Sigmoid colon (tissue), 7 donors: ENCODE measurements at places on chromosomes 2 and 18. TPM values are rescaled to one million over a fixed set of nuclear protein-coding genes. Genes with fewer than 3 reads are reported as not detected.

GRCh38 chr2:239035361-239035814 lies 187.5 kb downstream of the TWIST2 start:
- no peak overlapping the region for H3K27ac ChIP-seq
- H3K27me3 ChIP-seq: no peaks in the 10 kb centered on the region
- peak; percentile 76 for DNase-seq
- no peaks in the 10 kb centered on the region for H3K4me1 ChIP-seq

- H3K36me3 ChIP-seq: no peaks in the 10 kb centered on the region
- H3K4me3 ChIP-seq: no peak overlapping the region
- no peaks in the 10 kb centered on the region for H3K4me1 ChIP-seq
- DNase-seq: no peak
- H3K27me3 ChIP-seq: no peaks in the 10 kb centered on the region
- no peak overlapping the region for H3K27ac ChIP-seq
Measured at GRCh38 chr2:165369131-165369897, 100.2 kb upstream of the CSRNP3 start.

- no peak for DNase-seq
- no peak overlapping the region for H3K4me3 ChIP-seq
- no peak overlapping the region for H3K27ac ChIP-seq
- no peaks in the 10 kb centered on the region for H3K27me3 ChIP-seq
- H3K4me1 ChIP-seq: no peaks in the 10 kb centered on the region
- H3K36me3 ChIP-seq: no peaks in the 10 kb centered on the region
Measured at GRCh38 chr18:23972453-23972852, 42.1 kb upstream of the TTC39C start.

DNA sequence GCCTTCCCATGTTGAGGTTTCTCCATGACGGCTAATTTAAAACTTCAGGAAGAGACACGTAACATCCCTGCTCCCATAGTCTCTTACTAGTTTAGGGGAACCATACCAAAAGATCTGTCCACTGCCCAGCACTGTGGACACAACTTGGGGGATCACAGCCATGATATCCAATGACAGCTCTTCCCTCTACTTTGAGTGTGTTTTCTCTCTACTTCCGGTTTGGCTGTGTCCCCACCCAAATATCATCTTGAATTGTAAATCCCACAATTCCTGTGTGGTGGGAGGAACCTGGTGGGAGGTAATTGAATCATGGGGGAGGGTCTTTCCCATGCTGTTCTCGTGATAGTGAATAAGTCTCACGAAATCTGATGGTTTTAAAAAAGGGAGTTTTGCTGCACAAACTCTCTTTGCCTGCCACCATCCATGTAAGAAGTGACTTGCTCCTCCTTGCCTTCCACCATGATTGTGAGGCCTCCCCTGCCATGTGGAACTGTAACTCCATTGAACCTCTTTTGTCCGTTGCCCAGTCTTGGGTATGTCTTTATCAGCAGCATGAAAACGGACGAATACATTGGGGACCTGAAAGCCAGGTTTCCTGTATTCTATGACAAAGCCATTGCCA lies 1.6 kb upstream of the MGAT4A start:
- no peaks in the 10 kb centered on the region for H3K27me3 ChIP-seq
- H3K4me3 ChIP-seq: no peak overlapping the region

- no peak overlapping the region for H3K27ac ChIP-seq
- H3K27me3 ChIP-seq: no peaks in the 10 kb centered on the region
- DNase-seq: no peak
- H3K36me3 ChIP-seq: no peaks in the 10 kb centered on the region
Measured at GRCh38 chr2:41737888-41738287, 309.9 kb upstream of the PKDCC start.

- no peak for DNase-seq
- no peak overlapping the region for H3K4me3 ChIP-seq
- H3K27me3 ChIP-seq: peaks cover 11% of the 10 kb centered on the region
- H3K36me3 ChIP-seq: no peaks in the 10 kb centered on the region
- no peak overlapping the region for H3K27ac ChIP-seq
- peaks cover 9% of the 10 kb centered on the region for H3K4me1 ChIP-seq
Measured at GRCh38 chr2:236503583-236503982, 66.0 kb upstream of the ACKR3 start.

- peaks cover 47% of the 10 kb centered on the region for H3K4me1 ChIP-seq
- DNase-seq: peak; percentile 79
- no peaks in the 10 kb centered on the region for H3K36me3 ChIP-seq
- H3K4me3 ChIP-seq: no peak overlapping the region
- H3K27me3 ChIP-seq: no peaks in the 10 kb centered on the region
Measured at GRCh38 chr2:85273738-85274731, 53.8 kb downstream of the TGOLN2 start.

DNA sequence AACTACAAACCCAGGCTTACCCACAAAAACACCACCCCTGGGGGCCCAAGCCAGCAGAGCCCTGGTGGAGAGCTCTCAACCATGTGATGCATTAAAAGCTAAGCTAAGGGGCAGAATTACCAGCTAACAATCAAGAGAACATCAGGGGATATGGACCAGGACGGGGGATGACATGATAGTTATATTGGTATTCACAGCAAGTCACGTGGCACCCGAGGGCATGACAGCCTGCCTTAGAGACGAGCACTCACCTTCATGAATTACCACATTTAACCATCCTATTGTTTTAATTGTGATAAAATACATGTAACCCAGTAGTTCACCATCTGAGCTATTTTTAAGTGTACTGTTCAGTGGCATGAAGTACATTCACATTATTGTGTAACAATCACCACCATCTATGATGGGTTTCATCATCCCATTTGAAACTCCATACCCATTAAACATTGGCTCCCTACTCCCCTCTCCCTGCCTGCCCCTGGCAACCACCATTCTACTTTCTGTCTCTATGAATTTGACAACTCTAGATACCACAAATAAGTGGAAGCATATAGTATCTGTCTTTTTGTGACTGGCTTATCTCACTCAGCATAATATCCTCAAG lies 245.6 kb downstream of the ANAPC1 start:
- no peaks in the 10 kb centered on the region for H3K27me3 ChIP-seq
- no peak for DNase-seq
- H3K4me3 ChIP-seq: no peak overlapping the region
- H3K27ac ChIP-seq: no peak overlapping the region

DNA sequence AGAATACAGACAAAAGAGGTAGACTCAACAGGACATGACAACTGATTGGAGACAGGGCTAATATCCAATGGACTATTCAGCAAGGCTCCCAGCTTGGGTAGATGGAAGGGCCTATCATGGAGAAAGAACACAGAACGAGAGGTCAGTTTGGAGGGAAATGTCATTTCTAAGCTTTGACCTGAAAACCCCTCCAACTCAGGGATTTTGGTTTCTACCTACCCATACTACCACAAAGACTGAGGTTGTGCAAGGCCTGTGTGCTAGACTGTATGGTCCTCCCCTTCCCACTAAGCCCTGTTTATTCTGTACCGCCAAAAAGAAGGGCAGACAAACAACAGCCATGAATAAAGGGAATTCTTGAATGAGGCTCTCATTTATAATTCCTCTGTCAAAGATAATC lies 288.9 kb downstream of the ZNF385B start:
- H3K4me1 ChIP-seq: no peaks in the 10 kb centered on the region
- no peak overlapping the region for H3K27ac ChIP-seq
- H3K27me3 ChIP-seq: no peaks in the 10 kb centered on the region

- peak; percentile 43 for DNase-seq
- H3K4me1 ChIP-seq: peaks cover 9% of the 10 kb centered on the region
- H3K27ac ChIP-seq: no peak overlapping the region
- H3K36me3 ChIP-seq: peaks cover 8% of the 10 kb centered on the region
- no peaks in the 10 kb centered on the region for H3K27me3 ChIP-seq
Measured at GRCh38 chr18:48818329-48819254, 132.2 kb downstream of the SMAD7 start.

GRCh38 chr2:187316040-187316439 lies 132.0 kb downstream of the CALCRL start:
- no peak for DNase-seq
- H3K36me3 ChIP-seq: no peaks in the 10 kb centered on the region
- H3K27me3 ChIP-seq: no peaks in the 10 kb centered on the region
- H3K4me1 ChIP-seq: no peaks in the 10 kb centered on the region
- H3K27ac ChIP-seq: no peak overlapping the region

The SCYGR4 gene
- total RNA-seq: not detected

The SPP2 gene
- not detected for total RNA-seq

The UGT1A9 gene
- total RNA-seq: not detected

The SLC23A3 gene
- total RNA-seq: 3.9 TPM

The GALNT13 gene
- 2.5 TPM for total RNA-seq
